ENCODE measurements at places on chromosomes 13 and 19.

- DNase-seq = no peak
Measured at GRCh38 chr19:5651361-5651760, 28.5 kb downstream of the SAFB start.

DNA sequence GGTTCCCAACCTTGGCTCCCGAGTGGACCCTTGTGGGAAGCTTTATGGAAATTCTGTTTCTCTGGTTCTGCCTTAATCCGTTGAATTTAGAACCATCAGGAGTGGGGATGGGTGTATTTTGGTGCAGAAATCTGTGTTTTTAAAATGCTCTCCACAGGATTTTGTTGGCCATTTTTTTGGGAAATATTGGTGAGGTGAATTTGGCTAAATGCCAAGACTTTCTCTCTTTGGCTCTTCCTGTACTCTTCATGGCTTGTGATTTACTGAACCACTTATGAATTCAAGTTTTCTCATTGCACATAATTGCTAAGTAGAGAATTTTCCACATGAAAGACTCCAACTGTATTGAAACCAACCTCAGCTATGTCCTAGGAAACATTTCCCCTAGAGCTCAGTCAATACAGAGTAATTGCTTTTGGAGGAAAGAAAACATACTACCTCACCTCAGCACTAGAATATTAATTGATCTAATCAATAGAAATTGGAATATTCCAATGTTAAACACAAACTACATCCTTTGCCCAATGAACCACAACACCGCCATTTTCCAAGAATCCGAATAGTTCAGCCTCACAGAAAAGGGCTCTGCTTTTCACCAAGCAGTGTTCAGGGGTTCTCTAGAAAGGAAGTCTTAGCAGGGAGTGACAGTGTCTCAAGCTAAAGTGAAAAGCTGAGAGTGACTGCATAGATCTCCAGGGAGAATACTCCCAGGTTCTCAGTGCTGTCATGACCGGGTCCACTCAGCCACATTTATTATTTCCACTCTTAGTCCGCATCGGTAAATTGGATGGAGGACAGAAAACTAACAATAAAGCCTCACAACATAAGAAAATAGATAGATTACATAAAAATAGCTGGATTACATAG, 60.3 kb downstream of the ERCC5 start:
- DNase-seq = no peak

- DNase-seq = no peak
Measured at GRCh38 chr19:16229322-16229641, 31.6 kb downstream of the AP1M1 start.

- no peak for DNase-seq
Measured at GRCh38 chr13:59879281-59879680, 284.4 kb downstream of the DIAPH3 start.

DNA sequence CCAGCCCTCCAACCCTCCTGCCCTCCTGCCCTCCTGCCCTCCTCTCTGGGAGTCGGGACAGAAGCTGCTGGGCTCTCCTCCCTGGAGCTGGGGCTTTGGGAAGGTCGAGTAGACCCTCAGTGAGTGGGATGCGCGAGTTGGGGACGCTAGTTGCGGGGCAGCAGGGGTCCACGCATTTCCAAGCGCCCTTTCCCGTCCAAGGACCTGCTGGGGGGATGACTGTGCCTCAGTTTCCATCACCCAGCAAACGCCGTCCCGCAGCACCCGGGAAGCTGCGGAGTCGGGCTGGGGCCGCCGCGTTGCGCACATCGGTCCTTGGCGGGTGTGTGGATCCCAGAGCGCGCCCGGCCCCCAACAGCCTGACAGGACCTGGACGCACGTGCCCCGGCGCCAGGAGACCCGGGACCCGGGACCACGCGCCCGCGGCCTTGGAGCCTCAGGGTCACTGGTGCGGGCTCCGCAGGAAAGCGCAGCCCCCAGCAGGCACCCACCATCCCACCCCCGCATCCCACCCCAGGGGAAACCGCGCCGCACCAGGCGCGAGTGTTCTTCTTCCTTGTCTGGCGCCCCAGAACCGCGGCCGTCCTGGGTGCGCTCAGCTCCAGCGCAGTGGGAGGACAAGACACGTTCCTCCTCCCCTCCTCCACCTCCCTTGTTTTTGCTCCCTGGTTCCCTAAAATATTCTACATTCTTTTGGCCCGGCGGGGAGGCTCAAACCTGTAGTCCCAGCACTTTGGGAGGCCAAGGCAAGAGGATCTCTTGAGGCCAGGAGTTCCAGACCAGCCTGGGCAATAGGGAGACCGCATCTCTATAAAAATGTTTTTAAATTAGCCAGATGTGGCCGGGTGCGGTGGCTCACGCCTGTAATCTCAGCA, 9.2 kb downstream of the ONECUT3 start:
- DNase-seq = no peak

DNA sequence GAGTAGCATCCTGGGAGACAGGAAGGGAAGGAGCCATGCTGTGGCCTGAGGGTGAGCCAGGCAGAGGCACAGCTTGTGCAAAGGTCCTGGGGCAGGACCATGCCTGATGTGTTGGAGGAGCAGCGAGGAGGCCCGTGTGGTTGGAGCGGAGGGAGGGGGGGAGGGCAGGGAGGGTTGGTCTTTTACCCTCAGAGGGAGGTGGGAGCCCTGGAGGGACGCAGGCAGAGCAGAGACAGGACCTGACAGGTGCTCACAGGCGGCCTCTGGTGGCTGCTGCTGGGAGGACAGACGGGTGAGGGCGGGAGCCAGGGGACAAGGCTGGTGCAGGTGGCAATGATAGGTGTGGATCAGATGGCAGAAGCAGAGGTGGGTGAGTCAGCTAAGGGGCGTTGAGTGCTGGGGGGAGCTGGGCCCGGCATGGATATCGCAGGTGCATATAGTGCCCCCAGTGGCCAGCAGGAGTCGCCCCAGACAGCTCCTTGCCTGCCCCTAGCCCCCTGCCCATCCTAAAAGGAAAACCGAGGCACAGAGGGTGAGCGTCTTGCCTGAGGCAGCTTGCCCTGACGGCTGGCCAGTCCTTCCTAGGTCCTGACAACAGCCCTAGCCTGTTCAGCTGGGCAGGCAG, 9.8 kb upstream of the GNA15 start:
- DNase-seq = peak; percentile 66

DNA sequence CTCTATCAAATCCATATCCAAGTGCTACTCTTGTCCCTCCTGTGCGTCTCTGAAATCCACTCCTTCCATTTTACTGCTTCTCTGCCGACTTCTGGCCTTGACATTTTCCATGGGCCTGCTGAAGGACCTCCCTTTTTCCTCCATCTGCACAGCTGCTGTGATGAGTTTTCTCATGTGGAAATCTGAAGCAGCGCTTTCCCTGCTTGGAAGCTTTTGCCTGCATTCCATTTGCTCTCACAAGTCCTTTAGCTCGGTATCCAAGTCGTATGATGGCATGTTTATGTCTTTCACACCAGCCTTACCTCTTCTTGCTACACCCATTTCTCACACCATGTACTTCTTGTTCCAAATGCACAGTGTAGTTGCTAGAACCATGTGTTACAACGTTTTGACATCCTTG, 328.2 kb downstream of the GPC5 start:
- DNase-seq = no peak

DNA sequence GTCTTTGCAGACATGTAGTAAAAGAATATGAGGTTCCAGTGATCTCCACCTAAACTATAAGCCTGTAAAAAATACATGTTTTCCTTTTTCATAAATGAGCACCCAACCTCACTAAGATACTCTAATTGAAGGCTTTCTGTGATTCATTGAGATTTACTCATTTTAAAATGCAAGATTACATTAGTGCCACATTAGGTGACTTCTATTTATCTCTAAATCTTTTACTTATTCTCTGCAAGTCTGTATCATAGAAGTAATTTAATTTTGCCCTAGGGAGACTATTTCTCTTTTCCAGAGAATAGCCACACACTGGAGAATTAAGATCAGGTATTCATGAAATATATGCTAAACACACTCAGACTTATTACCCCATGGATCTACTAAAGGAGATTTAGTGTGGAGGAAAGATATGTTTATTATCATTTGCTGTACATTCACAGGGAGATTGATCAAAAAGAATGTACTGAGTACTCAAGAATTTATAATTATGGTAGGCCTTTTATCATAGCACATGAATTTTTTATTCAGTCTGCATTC, 290.2 kb upstream of the ATXN8OS start:
- DNase-seq = no peak

DNA sequence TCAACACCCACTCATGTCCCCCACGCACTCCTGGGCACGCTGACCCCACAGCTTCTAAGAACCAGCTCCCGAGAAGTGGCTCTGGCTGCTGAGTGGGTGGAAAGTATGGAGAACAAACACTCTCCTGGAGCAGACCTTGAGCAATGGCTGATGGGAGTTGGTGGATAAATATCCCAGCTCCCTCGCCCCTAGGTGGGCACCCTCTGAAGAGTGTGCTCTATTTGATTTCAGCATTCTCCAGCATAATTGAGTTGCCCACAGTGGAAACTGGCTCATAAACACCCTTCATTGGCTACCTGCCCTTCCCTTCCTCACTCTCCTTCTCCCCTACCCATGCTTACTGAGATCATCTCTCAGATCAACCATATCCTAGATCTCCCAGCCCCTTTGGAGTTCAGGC, 41.5 kb upstream of the ADGRE5 start:
- no peak for DNase-seq

GRCh38 chr13:113729187-113730019, 29.6 kb upstream of the TMEM255B start:
- DNase-seq = no peak

Measured in stimulated activated CD8-positive, alpha-beta memory T cell treated with anti-CD3 and anti-CD28 coated beads, Interleukin-7, amount 100 ng/mL, for 48 hours (primary cell).